A549 treated with DMSO at 1 μM for 4 hours (cell line): ENCODE measurements at places on chromosomes 5 and 9. TPM values are rescaled to one million over a fixed set of nuclear protein-coding genes. Genes with fewer than 3 reads are reported as not detected.

The DNAI1 gene
- total RNA-seq, result 0.07 TPM in 1 of 5 replicates, not detected in the others

The ANKRD33B gene
- total RNA-seq, result 11.3 to 13.1 TPM (median 12.2 TPM) in 5 replicates

The EIF4EBP3 gene
- total RNA-seq, result 2.1 to 2.9 TPM (median 2.6 TPM) in 5 replicates

The CDO1 gene
- total RNA-seq, result not detected in 5 replicates

The SYK gene
- total RNA-seq, result 0.01 to 0.09 TPM (median 0.09 TPM) in 3 of 5 replicates, not detected in the others

The SLC6A7 gene
- total RNA-seq, result 0.02 to 0.06 TPM (median 0.03 TPM) in 4 of 5 replicates, not detected in the other

The SPOUT1 gene
- 18.9 to 46.7 TPM (median 43.2 TPM) in 5 replicates for total RNA-seq

The MYORG gene
- 3.1 to 4.5 TPM (median 4.1 TPM) in 5 replicates for total RNA-seq

The CNTFR gene
- 0.07 to 0.20 TPM (median 0.13 TPM) in 4 of 5 replicates, not detected in the other for total RNA-seq

The GAPT gene
- not detected in 5 replicates for total RNA-seq

The LCN1 gene
- not detected in 5 replicates for total RNA-seq

The SLC36A2 gene
- total RNA-seq, result not detected in 5 replicates
